ENCODE measurements at places on chromosomes 3 and 15. TPM values are rescaled to one million over a fixed set of nuclear protein-coding genes. Genes with fewer than 3 reads are reported as not detected.

NR1I2 gene
- not detected for total RNA-seq

CHL1 gene
- not detected for total RNA-seq

NLGN1 gene
- not detected for total RNA-seq

PYGO1 gene
- 7.4 TPM for total RNA-seq

XYLB gene
- total RNA-seq: 3.7 TPM
